ENCODE measurements at places on chromosomes 3 and 15. TPM values are rescaled to one million over a fixed set of nuclear protein-coding genes. Genes with fewer than 3 reads are reported as not detected.

Gene RLBP1
- total RNA-seq = not detected

GRCh38 chr3:175159202-175159601 is 300.1 kb downstream of the NAALADL2 start:
- no peaks in the 10 kb centered on the region for H3K27me3 ChIP-seq
- H3K27ac ChIP-seq = no peak overlapping the region
- no peak overlapping the region for H3K4me3 ChIP-seq
- H3K4me1 ChIP-seq = peaks cover 4% of the 10 kb centered on the region
- DNase-seq = no peak
- H3K36me3 ChIP-seq = no peaks in the 10 kb centered on the region

DNA sequence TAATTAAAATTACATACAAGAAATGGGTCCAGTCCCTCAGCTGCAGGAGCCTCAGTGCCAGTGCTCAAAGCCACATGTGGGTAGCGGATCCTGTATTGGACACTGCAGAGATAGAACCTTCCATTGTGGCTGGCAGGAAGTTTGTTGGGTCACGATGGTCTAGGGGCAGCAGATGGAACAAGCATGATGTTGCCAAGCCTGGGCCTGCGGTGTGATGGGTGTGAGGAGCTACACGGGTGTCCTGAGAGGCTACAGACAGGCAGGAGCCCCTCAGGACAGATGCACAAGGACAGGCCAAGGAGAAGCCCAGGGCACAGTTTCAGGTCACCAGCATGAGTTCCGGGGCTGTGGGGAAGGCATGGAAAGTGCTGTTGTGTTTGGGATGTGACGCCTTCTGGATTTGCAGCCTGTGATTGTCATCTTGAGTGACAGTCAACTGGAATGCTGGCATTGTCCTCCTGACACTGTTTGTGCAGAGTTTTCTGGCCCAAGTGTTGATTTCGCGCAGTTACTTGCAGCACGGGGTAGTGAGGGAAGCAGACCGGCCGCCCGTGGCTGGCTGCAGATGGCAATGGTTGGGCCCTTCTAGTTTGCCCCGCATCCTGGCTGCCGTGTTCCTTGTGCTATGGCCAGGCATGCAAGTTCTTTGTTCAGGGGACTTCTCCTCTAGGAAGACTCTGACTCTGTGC is 177.1 kb downstream of the NSMCE3 start:
- H3K27ac ChIP-seq = no peak overlapping the region
- H3K4me3 ChIP-seq = peak overlapping the region; percentile 6
- H3K27me3 ChIP-seq = peaks cover 17% of the 10 kb centered on the region
- peaks cover 6% of the 10 kb centered on the region for H3K4me1 ChIP-seq

Gene PROS1
- 4.9 TPM for total RNA-seq

Gene PLCB2
- 2.6 TPM for total RNA-seq

DNA sequence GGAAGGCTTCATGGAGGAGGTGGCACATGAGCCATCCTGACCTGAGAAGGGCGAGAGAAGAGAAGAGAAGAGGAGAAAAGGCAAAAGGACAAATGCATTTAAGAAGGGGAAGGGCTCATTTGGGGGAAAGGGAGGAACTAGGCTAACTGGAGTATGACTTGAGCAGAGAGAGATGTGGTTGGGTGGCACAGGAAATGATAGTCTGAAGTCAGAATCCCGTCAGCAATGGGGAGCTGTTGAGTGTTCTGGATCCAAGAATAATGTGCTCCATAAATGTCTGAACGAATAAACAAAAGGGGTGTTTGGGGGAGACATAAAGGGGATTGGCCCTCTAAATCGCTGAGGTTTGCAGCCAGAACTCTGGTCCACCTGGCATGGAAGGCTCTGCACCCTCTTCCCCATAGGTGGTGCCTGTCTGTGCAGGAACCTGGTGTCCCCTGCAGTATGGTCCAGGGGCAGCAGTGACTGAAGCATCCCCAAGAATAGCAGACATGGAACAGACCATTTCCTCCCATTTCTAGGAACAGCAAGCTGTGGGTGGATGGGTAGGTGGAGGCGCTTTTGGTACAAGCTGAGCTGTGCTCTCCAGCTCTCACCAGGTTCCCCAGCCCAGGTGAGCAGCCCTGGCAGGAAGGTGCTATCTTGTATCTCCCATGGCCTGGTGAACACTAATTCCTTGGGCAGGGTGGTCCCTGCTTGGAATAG is 15.2 kb downstream of the CORO2B start:
- peaks cover 44% of the 10 kb centered on the region for H3K4me1 ChIP-seq
- no peak overlapping the region for H3K27ac ChIP-seq
- H3K36me3 ChIP-seq = no peaks in the 10 kb centered on the region
- H3K27me3 ChIP-seq = peaks cover 6% of the 10 kb centered on the region
- DNase-seq = peak; percentile 3
- H3K4me3 ChIP-seq = no peak overlapping the region

GRCh38 chr3:70824773-70825172 is 512.3 kb upstream of the MDFIC2 start:
- H3K36me3 ChIP-seq = no peaks in the 10 kb centered on the region
- no peak overlapping the region for H3K27ac ChIP-seq
- H3K4me1 ChIP-seq = no peaks in the 10 kb centered on the region
- peaks cover 3% of the 10 kb centered on the region for H3K27me3 ChIP-seq

All from glutamatergic neuron (in vitro differentiated cells).